ENCODE measurements at places on chromosomes 3 and 15. TPM values are rescaled to one million over a fixed set of nuclear protein-coding genes. Genes with fewer than 3 reads are reported as not detected.

GABRB3 gene
- total RNA-seq: 4.8 TPM

GRCh38 chr3:110731148-110731547, 340.5 kb upstream of the NECTIN3 start:
- no peak for DNase-seq

STOML1 gene
- 18.5 TPM for total RNA-seq

CTXN2 gene
- total RNA-seq: 1.2 TPM

GRCh38 chr3:144128108-144128892, 156.7 kb downstream of the DIPK2A start:
- peak; percentile 35 for DNase-seq

DNA sequence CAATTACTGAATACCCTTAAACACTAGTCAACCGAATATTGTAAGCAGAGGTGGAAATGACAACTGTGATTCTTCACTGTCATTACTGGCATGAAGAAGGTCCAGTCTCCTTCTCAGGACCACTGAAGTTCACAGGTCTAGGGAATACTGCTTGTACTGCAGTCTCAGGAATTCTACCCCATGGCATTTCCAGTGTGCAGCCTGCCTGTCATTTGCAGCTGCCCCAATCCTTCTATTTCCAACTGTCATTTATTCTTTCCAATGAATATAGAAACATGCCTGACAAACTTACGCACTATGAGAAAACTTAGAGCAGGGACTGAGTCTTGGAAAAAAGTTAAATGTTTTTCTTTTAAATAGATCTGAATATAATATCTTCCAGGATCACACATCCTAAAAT, 308.0 kb upstream of the THBS1 start:
- no peak for DNase-seq

DNA sequence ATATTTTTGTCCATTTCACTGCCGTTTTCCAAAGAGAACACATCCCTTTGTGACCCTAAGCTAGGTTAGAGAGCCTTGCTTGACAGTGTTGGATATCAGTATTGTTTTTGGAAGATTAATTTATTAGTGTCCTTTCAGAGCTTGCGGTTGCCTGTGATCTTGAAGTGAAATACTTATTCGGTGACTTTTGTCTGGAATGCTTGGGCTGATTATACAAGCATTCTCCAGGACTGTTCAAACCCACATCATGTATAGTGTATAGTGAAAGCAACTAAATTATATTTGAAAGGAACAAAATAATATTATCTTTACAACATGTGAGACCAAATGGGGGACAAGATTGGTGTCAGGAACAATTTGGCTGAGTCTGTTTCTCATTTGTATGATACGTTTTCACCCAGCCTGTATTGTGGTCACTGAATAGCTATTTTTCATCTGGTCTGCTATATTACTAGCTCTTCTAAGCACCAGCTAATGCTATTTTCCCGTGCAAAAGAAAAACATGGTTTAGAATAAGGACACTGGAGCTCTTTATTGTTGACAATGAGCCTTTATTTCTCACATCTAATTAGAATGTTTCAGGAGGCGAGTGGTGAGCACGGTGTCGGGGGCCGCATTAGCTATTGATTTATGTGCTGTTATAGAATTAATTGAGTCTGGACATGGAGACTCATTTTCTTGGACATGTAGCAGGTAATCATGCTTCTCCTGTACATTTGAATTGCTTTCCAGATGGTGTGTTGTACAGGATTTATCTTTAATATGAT, 158.1 kb downstream of the APBA2 start:
- peak; percentile 37 for DNase-seq
